T-helper 9 cell (primary cell): ENCODE measurements at places on chromosomes 5 and 9.

GRCh38 chr9:347667-348292 is 133.1 kb downstream of the DOCK8 start:
- no peak for DNase-seq

GRCh38 chr5:77076961-77077828 is 9.9 kb downstream of the ZBED3 start:
- DNase-seq = peak; percentile 34

DNA sequence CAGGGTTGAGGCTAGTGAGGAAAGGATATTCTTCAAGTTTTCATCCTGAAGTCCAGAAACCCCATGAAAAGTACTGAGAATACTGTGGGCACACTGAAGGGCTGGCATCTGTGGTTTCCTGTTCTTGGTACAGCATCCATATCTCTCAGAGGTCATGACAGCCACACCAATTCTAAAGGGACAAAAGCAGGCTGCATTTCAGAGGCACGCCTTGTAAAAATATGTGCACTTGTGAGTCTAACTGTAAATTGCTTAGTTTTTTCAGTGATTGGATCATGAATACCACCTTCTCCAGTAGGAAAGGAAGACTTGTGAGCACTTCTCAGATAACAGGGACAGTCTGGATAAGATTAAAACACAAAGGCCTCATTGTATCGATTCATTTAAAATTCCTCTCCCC is 230.9 kb downstream of the NTRK2 start:
- DNase-seq = no peak

GRCh38 chr5:142295084-142295758 is 29.6 kb downstream of the SPRY4 start:
- DNase-seq = no peak

DNA sequence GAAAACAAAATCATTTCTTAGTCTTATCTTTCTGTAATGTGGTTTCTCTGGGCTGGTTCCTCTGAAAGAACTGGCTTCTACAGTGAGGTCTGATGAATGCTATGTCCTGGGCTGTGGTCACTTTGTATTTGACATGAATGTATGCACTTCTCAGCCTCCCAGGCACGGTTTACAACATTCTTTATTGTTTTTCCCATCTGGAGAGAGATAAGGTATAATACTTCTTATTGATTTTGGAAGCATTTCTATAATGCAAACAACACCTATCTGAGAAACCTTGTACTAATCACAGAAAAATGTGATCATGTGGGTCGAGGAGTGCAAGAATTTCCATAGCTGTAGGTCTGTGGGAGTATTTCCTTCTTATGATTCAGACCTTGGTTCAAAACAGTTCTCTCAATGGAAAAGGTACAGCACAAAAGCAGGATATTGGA is 46.9 kb downstream of the ACTBL2 start:
- DNase-seq = no peak

- no peak for DNase-seq
Observed at GRCh38 chr9:33498387-33498786, 24.7 kb upstream of the NOL6 start.

DNA sequence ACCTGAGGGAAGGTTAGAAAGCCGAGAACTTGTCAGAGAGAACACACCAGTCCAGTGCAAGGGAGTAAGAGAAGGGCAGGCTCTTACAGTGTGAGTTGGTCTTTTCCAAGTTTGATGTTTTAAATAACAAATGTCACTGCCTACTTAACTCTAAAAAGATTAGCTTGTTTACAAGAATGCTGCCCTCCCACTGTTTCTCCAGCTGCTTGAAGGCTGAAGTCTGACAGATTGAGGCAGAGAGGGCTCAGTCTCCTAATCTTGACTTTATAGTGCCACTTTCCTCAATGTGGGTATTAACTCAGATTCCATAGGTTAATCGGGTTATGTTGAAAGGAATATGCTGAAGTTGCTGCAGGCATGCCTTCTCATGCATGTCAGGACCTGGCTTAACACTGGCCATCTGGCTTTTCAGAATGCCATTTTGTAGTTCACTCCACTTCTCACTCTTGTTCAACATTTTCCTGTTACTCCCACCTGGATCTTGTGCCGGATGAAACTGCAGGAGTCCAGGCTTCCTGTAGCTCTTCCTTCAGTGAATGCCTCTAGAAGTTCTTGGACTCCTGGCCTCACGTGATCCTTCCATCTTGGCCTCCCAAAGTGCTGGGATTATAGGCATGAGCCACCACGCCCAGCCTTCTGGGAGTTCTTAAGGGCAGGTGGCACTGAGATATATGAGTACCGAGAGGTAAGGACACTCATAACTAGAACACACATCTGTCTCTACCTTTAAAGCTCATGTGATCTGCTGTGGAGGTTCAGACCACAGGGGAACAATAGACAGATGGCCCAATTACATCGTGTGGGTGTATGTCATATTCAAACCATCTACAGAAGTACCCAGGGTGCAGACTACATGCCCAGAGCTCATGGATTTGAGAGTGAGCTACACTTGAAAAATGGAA is 249.7 kb downstream of the ARHGAP26 start:
- DNase-seq = no peak

DNA sequence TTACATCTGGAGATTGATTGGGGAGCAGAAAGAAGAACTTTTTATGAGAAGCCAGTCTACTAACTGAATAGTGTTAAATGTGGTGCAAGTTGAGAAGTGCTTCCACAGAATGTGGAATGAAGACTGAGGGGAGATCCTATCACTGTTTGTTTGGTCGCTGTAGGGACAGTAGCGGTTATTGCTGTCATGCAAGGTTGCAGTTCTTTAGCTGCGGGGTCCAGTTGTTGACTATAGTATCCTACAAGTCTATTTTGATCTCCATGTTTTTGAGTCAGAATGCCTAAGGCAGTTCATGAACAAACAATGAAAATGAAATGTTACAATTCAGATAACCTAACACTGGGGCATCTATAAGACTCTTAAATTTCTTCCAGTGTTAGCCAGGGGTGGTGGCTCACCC is 45.3 kb upstream of the PDZD2 start:
- DNase-seq = no peak
